LNCaP clone FGC (cell line): ENCODE measurements at places on chromosomes 3 and 15.
A peak's percentile ranks its signal among the peaks of the same experiment; 100 is the strongest.

DNA sequence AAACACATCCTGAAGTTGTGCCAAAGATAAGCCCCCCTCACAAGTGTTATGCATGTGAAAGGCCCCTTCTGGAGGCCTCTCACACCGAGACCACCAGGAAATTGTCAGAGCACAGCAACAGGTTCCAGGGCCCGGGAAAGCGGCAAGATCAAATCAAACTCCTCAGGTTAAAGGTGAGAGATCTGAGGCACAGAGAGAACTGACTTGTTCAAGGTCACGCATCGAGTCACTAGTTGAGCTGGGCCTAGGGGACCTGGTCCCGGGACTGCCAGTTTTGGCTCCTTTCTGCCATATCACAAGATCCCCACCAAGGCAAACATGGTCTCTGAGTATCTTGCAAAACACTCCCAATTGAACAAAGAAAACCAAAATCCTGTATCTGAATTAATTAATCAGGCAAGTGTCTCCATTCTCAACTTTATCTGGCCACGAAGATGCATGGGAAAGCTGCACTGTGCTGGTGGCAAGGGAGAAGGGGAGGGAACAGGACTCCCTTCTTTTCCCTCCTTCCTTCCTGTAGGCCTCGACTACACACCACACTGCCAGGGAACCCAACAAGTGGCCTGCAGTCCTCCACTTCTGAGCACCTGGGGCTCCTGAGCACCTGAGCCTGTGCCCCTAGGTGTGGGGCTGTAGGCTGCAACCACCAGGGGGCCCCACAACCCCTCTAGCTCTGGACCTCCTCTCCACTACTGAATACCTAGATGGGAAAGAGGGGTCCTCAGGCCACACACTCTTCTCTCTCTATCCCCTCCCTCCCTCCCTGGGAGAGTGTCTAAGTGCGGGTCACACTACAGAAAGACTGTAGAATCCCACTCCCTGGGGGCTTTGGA, 37.3 kb downstream of the ANP32A start:
- DNase-seq, result no peak

DNA sequence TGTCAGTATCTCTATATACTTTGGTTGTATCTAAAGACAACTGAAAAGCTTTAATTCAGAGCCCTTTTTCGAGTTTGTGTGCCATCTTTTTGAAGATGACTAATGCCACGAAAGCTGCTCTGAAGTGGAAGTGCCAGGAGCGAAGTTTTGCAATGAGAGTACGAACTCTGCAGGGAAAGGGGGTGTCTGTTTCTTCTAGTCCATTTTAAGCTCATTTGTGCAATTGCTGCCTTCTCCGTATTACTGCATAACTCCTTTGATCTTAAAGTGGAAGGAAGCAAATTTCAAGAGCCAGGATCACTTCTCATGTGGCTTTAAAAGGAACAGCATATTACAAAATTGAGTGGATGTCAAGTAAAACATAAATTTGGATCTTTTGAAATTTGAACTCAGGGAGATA, 245.3 kb downstream of the FEZF2 start:
- DNase-seq, result no peak

GRCh38 chr15:80264031-80264430, 12.0 kb upstream of the CTXND1 start:
- DNase-seq, result no peak

- no peak for DNase-seq
These were observed 7.7 kb downstream of the GALNT15 start for GRCh38 chr3:16182183-16182582.

GRCh38 chr15:40339621-40339945, 1.2 kb downstream of the CCDC9B start:
- no peak for DNase-seq

- no peak for DNase-seq
These were observed 389.0 kb downstream of the LSAMP start for GRCh38 chr3:116056280-116056679.

GRCh38 chr3:55569033-55569599, 82.0 kb upstream of the WNT5A start:
- peak; percentile 90 for DNase-seq

DNA sequence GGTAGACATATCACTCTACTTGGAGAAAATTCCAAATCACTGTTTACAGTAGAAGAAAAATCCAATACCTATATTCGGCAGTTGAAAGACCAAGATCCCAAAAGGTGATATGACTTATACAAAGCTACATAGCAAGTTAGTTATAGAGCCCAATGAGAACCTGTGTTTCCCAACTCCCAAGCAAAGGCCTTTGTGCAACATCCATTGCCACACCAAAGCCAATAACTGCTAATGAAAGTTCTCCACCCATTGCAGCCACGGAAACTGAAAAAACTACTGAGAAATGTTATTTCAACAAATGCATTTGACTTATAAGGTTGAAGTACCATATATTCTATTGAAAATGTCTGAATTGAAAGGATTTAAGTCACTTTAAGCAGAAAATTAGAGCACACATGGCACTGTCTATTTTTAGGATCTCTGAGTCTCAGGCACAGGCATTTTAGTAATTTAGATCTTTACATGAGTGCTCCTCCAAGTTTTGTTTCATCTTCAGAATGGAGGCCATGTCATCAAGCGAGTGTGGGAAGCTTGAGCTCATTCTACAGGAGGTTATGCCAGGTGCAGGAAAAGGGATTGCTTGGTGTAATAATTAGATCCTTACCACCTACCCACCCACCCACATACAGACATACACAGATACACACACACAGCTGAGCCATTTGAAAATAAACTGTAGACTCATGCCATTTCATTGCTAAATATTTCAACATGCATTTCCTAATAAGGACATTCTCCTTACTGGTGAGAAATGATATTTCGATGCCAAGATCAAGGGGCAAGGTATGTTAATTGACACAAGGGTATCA, 19.7 kb upstream of the ANO10 start:
- no peak for DNase-seq

DNA sequence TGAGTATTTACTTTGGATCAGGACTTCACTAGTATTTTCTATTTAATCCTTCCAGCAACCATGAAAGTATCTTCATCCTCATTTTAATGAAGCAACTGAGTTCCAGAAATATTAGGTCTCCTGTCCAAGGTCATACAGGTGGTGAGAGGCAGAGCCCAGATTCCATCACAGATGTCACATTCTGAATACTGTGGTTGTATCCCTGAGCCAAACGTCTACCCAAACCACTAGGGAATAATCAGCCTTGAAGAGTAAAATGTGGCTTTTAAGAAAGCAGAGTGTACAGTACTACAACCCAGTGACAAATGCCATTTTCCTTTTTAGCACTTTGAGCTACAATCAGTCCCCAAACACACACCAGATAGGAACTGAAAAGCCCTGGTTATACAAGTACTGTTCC, 93.3 kb upstream of the TRIM42 start:
- no peak for DNase-seq

- no peak for DNase-seq
These were observed 305.7 kb upstream of the COL8A1 start for GRCh38 chr3:99332718-99333117.

DNA sequence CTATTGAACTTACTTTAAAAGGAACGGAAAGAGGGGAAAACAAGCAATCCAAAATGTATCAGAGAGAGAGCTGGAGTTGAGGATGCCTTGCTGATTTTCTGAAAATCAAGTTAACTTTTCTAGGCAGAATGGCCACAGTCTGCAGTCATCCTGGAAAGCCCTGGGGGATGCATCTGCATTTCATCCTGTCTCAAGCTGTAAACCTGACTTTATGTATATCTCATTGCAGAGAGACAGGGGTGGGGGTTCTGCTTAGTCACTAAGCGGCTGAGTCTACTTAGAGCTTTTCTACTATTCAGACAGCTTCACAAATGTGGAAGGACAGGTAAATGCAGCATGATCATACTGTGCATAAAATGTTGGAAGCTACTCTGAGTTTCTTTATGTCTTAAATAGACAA, 41.4 kb downstream of the MRPS25 start:
- DNase-seq, result no peak

DNA sequence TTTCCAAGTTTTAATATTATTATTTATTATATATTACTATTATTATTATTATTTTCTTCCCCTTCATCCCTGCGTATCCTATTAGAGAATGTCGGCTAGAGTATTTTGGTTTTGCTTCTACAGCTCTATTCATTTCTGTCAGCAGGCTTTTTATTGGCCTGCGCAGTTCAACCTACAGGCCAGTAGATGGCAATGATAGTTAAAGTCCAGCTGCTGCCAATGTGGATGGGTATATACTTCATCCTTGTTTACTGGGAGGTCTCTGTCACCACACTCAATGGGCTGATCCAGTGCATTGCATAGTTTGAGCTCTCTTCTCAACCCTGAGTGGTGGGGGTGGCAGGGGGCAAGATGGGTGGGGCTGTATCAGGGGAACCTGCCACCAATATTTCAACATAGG, 799.8 kb downstream of the NSUN3 start:
- DNase-seq, result peak; percentile 14

GRCh38 chr3:43769885-43770425, 79.2 kb downstream of the ABHD5 start:
- DNase-seq, result no peak

DNA sequence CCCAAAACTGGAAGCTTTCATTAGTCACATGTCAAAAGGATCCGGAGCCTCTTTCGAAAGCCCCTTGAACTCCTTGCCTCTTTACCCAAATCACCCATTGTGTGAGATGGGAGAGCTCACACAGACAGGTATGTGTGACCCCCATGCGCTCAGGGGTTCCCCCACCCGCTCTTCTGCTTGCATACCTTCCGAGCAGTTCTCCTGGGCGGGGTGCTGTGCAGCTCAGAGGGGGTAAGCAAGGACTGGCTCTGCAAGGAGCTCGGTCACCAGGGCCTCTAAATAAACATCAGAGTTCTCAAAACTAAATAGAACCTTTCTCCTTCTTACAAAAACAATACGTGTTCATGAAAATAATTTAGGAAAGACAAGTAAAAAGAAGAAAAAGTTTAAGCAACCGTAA, 55.7 kb downstream of the PXYLP1 start:
- DNase-seq, result no peak

- DNase-seq, result no peak
These were observed 132.2 kb downstream of the ATP10A start for GRCh38 chr15:25730918-25731317.

DNA sequence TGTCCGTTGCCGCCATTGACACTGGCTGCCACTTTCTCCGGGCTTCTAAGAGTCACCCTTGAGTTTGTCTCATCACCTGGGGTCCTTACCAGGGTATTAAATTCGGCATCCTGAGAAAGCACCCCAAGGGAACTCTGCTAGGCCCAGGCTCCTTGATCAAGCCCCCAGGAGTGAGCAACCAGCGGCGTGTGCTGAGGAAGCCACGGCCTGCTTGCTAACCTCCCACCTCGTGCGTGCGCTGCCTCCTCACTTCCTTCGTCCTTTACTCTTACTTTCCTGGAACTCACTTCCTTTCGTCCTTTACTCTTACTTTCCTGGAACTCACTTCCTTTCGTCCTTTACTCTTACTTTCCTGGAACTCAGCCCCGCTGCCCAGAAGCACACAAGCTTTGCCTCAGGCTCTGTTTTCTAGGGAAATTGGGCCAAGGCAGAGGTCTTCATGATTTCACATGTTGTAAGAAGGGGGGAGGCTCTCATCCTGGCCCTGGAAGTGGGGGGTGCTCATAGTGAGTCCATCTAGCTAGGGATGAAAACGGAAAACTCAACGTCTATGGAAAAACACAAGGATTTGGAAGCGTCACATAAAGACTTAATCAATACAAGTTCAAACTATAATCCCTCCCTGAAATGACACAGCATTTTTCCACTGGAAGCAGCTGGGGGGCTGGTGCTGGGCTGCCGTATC, 36.7 kb upstream of the BDH1 start:
- no peak for DNase-seq

DNA sequence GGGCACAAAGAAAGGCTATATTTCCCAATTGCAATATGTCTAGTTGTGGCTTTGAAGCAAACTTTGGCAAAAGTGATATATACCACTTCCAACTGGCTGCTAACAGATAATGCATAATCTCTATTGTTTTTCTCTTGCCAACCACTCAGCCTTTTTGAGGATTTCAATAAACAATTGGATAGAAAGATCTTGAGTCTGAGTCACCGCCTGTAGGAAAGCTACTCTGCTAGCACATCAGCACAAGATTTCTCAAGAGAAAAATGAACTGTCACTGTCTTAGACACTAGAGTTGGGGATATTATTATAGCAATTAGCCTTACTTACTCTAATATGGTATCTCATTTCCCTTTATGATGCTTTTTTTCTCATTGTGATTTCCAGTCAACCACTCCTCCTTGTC, 119.7 kb downstream of the SST start:
- no peak for DNase-seq

DNA sequence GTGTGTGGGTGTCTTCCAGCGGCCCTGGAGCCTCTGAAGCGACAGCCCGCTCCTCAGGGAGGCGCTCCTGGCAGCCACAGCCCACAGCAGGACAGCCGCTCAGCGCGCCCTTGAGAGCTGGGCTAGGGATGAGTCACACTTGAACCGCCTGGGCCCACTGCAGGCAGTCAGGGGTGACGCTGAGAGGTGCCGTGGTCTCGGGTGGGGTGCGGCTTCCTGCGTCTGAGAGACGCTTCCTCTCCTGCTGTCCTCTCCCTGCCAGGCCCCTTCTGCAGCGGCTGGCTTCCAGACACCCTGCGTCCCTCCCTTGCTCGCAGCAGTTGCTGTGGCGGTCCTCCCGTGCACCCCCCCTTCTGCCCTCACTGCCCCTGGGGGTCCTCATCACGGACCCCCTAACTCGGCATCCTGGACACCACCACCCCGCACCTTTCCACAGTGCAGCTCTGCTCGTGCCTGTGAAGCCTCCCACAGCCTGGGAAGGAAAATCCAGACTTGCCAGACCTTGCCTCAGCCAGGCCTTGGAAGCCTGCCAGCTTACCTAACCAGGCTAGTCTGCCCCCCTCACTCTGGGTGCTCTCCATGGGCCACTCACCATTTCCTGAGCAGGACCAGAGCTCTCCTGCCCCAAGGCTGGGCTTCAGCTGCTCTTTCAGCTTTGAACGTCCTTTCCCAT, 1.1 kb upstream of the SPTBN5 start:
- DNase-seq, result no peak
